ENCODE measurements at places on chromosomes 13 and 19.
A peak's percentile ranks its signal among the peaks of the same experiment; 100 is the strongest.

DNA sequence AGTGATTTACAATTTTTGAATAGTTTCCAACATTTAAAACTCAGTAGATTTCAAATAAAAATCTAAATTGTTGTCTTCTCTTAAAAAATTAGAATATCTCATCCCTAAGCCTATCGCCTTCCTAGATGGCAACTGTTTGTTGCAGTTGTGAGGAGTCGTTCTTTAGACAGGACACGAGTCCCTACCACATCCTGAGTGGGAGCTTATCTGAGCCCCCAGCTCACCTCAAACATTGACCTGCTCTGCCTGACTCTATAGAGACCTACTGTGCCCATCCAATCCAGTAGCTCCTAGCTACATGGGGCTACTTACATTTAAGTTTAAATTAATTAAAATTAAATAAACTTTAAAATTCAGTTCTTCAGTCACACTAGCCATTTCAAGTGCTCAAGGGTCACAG lies 434.7 kb downstream of the FOXO1 start:
- no peak for DNase-seq

DNA sequence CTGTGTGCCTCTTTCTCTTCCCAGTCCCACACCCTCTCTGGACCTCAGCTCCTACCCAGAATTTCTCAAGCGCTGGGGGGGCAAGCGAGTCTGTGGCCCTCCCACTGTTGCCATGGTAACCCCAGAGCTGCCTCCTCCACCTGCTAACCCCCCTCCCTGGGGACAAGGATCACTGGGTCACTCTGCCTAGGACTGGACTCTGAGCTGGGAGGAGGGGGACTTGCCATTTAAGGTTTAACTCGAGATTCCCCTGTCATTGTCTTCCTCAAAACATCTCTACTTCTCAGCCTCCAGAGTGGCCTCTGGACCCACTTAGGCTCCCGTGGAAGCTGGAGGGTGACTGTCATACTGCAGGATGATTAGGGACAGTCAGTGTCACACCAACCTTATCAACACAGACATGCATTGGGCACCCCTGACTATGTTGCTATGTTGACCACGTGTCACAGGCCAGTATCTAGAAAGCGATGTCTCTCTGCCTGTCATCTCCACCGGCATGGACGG lies 2.2 kb downstream of the PALM3 start:
- DNase-seq: no peak

DNA sequence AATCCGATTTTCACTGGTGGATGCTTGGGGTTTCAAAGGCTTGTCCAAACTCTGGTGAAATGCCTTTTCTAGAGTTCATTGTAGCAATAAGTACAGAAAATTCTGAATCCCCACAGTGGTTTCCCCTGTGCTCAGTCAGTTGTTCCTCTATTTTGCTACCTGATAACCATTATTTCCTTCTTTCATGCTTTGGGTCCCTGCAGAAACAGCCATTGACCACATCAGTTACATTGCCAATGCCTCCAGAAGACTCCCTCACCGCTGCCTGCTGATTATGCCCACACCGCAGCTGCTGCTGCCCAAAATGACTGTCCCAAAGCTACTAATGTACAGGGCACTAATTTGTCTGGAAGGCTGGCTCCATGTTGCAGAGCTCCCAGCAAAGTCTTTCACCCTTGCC lies 517.3 kb downstream of the KLF12 start:
- DNase-seq: no peak

DNA sequence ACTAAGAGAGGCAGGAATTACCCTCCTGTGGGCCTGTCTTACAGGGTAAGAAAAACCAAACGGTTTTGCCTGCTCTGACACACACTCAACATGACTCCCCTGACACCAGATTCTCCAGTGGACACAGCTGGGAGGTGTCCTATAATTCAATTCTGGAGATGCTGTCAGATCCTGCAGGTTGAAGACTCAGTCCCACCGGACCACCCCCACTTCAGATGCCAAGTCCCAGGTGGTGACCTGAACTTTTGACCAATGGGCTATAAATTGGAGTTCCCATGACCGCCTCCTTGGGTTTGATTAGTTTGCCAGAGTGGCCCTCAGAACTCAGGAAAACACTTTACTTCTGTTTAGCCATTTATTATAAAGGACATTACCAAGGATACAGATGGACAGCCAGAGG lies 52.6 kb downstream of the RGCC start:
- no peak for DNase-seq

DNA sequence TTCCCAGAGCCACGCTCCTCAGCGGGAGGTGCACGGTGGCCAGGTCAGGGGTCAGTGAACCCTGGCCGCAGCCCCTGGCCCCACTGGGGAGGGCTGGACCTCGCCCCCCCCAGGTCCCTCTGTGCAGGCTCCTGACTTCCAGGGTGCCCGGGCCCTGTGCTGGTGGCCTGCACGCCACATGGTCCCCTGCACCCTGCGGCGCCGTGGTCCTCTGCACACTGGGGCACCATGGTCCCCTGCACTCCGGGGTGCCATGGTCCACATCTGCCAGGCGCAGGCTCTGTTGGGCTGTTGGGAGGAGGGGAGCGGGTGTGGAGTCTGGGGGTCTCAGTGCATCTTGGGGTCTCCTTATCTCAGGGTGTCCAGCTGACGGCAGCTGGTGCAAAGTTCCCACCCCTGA lies 23.3 kb upstream of the TMEM255B start:
- no peak for DNase-seq

DNA sequence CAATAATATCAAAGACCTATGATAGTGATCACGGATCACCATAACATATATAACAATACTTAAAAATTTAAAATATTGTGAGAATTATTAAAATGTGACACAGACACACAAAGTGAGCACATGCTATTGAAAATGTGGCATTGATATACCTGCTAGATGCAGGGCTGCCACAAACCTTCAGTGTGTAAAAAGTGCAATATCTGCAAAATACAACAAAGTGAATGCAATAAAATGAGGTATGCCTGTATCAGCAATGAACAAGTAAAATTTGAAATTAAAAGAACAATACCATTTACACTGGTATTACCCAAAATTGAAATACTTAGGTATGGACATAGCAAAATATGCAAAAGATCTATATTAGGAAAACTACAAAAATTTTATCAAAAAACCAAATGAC lies 1217.8 kb upstream of the PCDH20 start:
- DNase-seq: no peak

GRCh38 chr19:41548954-41549688 lies 26.8 kb upstream of the CEACAM21 start:
- peak; percentile 89 for DNase-seq

GRCh38 chr19:5170329-5170745 lies 170.3 kb downstream of the PTPRS start:
- DNase-seq: peak; percentile 47

GRCh38 chr13:24218977-24219376 lies 58.5 kb downstream of the SPATA13 start:
- no peak for DNase-seq

- no peak for DNase-seq
Measured at GRCh38 chr19:16034180-16034579, 42.1 kb upstream of the TPM4 start.

- no peak for DNase-seq
Measured at GRCh38 chr13:32017474-32017873, 14.1 kb upstream of the FRY start.

GRCh38 chr13:50464349-50465251 lies 378.9 kb downstream of the DLEU7 start:
- no peak for DNase-seq

GRCh38 chr19:41993612-41994483 lies at the start of gene ATP1A3:
Gene ATP1A3 (minus strand): TSS chr19:41994230. CDS start chr19:41994076, 154 bp downstream.
- peak; percentile 72 for DNase-seq

- DNase-seq: peak; percentile 54
Measured at GRCh38 chr19:33134571-33135041, 2.7 kb downstream of the WDR88 start.

DNA sequence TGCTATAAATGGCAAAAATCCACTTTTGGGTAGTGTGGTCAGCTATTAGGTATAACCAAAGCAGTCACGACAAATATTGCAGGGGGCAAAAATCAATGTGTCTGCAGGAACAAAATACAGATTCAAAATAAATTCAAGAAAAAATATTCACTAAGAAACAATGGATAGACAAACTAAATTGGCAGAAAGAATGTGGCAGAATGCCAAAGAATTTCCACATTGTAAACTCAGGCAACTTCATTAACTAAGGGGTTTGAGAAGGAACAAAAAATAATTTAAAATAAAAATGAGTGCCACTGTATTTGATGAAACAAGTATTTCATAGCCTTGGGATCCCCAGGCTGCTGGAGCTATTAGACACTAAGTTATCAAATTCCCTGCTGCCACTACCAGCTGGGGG lies 193.1 kb downstream of the VWA8 start:
- DNase-seq: no peak

GRCh38 chr19:15288146-15288963 lies 44.0 kb downstream of the BRD4 start:
- no peak for DNase-seq

DNA sequence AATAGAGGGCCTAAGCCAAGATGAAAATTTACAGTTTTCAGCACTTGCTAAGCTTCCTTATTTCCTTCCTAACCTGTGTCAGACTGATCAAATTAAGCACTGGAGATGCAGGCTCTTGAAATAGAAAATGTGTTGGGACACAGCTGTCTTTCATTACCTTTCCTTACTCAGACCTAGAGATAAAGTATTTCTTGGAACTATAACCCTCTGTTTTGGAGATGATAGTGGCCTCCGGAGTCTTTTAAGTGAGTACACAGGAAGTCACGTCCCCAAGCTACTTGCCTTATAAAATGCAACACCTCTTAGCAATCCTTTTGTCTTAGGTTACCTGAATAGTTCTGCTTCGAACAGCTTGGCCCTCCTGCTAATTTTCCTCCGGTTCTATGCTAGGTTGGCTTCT lies 12.4 kb upstream of the AKAP11 start:
- DNase-seq: no peak

- no peak for DNase-seq
Measured at GRCh38 chr19:13717194-13717643, 47.1 kb upstream of the MRI1 start.

DNA sequence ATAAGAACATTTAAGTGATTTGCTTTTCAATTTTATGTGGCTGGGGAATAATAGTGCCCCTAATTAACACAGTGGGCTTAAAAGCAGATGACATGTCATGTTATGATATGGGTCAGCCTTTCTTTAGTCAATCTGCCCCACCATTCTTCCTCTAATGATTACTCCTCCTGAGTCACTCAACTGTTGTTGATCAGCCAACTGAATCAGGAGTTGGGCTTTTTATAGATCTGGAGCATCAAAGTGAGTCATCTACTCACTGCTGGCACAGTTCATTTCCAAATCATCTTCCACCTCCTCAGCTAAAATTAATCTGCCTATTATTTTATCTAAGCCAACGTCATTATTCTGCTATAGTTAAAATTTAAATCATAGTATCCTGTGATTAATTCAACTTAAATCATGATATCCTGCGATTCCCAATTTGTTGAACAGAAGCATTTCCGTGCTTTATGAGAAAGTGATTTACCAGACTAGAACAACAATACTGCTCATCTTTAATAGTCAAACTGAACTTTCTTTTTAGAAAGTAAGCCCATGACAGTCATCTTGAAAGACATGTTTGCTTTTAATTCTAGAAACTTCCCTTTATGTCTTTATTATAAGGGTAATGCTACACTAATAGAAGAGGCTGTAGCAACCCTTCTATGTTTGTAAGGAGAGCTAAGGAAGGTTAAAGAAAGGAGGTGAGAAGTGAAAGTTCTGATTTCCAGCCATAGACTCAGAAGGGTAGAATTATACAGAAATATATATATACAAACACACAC lies 551.4 kb downstream of the TBC1D4 start:
- DNase-seq: no peak

DNA sequence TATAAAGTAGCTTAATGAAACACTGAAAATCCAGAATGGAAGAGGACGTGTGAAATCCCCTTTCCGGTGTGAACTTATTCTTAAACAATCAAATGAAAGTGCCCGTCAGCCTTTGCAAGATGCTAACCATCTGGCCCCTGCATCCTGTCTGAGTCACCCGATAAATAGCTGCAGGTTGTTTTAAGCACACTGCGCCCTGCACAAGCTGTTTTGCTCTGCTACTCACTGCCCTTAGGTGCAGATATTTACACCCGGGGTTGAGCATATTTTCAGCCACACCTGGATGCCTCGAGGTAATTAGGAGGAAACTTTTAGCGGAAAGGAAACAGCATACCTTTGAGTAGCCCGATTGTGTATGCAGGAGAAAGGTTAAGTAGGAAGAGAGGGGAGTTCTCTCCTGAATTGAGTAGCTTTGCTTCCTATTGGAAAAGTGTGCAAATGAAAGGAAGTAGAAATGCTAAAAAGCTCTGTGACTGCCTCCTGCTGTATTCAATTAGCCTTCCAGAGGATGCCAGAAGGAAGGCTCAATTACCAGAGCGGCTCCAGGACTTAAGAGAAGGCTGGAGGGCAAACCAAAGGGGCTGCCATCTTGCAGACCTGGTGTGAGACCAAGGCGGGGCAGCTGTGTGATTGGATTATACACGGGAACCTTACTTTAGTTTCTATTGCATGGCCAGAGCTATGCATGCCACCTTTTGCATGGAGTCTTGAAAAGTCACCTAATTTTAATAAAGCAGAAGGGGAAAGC lies 42.5 kb downstream of the IRS2 start:
- no peak for DNase-seq

- no peak for DNase-seq
Measured at GRCh38 chr13:28794396-28794795, 25.7 kb upstream of the MTUS2 start.

- DNase-seq: no peak
Measured at GRCh38 chr19:57665261-57665806, 3.4 kb upstream of the ZSCAN4 start.

- no peak for DNase-seq
Measured at GRCh38 chr19:56403261-56403660, 871 bp upstream of the ZNF583 start.

- DNase-seq: no peak
Measured at GRCh38 chr13:90374168-90374567, 973.3 kb upstream of the MIR17HG start.

DNA sequence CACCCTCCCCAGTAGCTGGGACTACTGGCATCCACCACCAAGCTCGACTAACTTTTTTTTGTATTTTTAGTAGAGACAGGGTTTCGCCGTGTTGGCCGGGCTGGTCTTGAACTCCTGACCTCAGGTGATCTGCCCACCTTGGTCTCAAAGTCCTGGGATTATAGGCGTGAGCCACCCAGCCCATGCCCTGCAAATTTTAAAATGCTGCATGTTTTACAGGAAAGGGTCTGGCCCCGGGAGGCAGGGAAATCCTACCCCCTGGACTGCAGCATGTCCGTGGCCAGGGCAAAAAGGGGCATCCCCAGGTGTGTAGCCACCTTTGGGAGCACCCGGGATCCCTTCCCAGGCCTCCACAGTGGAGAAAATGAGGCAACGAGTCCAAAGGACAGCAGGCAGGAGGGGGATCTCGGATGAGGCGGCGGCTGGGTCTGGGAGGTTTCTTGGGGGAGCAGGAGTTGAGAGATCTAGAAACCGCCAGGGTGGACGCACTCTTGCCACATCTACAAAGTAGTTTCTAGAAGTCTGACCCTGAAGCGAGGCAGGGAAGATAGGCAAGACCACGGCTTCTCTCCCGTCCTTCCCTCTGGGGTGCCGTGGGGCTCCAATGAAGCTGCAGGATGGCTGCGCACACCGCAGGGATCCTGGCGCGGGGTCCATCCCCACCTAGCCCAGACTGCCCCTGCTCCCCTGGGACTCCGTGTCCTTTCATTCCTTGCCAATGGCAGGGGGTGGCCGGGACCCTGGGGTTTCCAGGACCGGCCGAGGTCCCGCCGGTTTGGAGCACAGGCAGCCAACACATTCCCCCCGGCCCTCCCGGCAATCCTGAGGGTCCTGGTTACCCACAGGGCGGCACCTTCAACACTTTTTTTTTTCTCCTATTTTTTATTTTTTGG lies 21.3 kb upstream of the ZBTB7A start:
- no peak for DNase-seq
